ENCODE measurements at places on chromosomes 12 and 14.

DNA sequence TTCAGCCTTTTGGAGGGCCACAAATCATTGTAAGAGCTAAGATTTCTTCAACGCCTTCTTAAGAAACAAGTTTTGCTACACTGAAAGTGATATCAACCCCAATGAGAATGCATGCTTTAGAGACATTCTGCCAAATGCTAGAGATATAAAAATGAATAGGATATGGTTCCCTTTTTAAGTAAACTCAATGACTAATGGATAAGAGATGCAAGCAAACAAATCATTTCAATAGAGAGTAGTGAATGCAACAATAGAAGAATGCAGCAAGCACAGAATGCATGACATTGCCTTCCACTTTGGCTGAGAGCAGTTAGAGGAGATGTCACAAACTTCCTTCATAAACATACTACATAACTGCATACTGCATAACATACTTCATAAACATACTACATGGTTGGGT lies 116.4 kb downstream of the PDZRN4 start:
- DNase-seq = no peak

DNA sequence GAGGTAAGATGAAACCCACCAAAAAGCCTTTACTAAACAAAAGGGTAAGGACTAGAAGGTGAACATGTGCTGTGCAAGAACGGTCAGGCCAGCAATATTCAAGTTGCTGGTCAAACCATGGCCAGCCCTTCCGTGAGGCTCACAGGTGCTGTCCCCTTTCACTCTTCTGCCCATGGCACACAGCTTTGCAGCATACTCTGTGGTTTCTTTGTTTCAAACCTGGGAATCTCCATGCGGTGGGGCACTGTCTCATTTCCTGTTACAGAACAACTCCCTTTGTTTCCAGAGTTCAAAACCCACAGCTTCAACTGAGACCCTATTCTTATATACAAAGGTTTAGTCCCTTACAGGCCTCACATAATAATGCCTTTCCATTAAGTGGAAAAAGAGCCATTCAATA lies 1.7 kb upstream of the OVCH1 start:
- no peak for DNase-seq

DNA sequence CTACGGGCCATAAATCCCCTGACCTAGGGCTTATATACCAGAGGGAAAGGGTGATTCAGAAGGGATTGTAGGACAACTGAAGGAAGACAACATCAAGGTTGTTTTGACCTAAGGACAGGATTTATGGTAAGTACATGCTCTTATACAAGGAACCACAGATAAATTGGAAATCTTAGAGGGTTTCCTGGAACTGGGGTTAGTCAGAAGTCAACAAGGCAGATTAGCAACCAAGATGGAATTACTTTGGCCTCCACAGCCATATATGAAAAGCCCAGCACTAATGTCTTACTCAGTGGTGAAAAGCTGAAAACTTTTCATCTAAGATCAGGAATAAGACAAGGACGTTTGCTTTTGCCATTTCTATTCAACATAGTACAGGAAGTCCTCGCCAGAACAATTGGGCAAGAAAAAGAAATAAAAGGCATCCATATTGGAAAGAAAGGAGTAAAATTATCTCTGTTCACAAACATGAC lies 5.4 kb downstream of the TMBIM4 start:
- DNase-seq = no peak

DNA sequence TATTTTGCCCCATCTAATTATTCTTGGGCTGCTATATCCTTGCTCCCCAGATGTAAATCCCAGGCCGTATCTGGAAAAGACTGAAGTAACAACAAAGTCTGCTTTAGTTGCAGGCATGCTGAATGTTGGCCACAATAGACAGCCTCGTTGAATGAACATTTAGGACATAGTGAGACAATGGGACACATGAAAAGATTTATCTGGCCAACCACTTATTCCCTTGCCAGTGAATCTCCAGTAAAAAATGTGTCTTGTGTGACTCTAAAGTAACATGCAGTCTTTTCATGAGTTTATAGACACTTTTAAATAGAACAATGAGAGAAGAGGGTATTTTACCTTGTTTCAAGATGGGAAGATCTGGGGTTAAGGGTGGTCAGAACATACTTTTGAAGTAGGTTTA lies 60.2 kb upstream of the STXBP6 start:
- no peak for DNase-seq

DNA sequence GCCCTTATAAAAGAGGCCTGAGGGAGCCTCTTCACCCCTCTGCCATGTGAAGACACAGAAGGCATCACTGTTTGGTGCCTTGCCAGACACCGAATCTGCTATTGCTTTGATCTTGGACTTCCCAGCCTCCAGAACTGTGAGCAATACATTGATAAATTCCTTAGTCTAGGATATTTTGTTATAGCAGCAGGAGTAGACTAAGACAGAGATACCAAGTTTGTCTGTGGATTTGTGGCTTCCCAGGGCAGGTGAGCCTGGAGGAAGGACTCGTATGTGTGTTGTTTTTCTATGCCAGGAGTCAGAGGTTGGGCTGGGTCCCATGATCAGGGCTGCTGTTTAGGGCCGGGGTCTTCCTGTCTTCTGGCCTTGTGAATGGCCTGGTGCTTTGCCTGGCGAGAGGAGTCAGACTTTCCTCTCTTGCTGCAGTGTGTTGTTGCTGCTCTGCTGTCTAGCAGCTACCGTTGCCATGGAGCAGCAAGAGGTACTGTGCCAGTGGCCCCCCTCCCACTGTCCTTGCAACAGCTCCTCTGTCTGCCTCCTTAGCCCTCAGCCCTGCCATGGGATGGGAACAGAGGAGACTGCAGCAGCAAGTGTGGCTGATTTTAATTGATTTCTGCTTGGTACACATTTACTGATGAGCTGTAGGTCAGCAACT lies 111.2 kb downstream of the CHST11 start:
- DNase-seq = peak; percentile 20

- DNase-seq = no peak
Measured at GRCh38 chr12:84862186-84862585, 50.4 kb downstream of the SLC6A15 start.

GRCh38 chr12:104964167-104964855 lies 6.2 kb upstream of the SLC41A2 start:
- no peak for DNase-seq

DNA sequence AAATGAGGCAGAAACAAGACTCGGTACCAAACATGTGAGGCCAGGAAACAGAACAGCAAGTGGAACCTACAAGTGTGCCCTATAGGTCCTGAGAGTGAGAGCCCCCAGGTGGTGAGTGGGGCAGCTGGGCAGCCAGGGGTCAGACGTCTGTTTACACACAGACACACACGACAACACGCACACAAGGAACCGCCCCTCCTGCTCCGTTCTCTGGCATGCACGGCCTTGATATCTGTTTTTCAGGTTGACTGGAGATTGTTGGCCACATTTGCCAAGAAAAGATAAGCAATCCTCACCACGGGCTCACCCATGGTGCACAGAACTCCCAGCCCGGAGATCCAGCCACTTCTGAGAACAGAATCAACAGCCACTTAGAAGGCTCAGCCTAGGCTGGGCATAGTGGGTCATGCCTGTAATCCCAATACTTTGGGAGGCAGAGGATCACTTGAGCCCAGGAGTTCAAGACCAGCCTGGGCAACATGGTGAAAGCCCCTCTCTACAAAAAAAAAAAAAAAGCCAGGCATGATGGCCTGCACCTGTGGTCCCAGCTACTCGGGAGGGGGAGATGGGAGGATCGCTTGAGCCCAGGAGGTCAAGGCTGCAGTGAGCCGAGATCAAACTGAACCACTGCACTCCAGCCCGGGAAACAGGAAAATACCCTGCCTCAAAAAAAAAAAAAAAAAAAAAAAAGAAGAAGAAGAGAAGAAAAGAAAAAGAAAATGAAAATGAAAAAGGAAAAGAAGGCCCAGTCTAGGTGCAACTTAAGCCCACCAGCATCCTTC lies 19.4 kb upstream of the EIF5 start:
- no peak for DNase-seq

DNA sequence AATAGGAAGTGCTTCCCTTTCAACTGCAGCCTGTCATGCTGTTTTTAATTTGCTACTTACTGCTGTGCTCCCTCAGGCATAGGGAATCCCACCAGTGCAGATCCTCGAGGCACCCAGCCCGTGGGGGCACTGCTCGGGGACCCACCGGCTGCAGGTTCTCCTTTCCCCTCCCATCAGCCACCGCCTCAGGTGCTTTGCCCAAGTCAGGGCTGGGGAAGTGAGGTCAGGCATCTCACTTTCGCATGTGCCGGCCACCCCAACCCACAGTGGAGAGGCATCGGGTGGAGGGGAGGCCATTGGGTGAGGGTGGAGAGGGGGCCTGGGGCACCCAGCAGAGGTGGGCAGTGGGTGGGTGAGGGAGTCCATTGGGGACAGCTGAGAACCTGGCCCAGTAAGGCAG lies 41.9 kb upstream of the MAX start:
- DNase-seq = no peak

- DNase-seq = no peak
Measured at GRCh38 chr12:38711054-38711453, 194.3 kb downstream of the CPNE8 start.

DNA sequence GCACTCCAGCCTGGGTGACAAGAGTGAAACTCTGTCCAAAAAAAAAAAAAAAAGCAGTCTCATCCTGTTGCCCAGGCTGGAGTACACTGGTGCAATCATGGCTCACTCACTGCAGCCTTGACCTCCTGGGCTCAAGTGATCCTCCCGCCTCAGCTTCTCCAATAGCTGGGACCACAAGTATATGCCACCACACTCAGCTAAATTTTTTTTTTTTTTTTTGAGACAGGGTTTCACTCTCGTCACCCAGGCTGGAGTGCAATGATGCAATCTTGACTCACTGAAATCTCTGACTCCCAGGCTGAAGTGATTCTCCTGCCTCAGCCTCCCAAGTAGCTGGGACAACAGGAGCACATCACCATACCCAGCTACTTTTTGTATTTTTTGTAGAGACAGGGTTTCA lies 5.2 kb upstream of the CNPY2 start:
- DNase-seq = no peak

GRCh38 chr14:67469954-67470353 lies 18.6 kb downstream of the TMEM229B start:
- DNase-seq = no peak

GRCh38 chr14:56333359-56334292 lies 215.4 kb downstream of the PELI2 start:
- no peak for DNase-seq

DNA sequence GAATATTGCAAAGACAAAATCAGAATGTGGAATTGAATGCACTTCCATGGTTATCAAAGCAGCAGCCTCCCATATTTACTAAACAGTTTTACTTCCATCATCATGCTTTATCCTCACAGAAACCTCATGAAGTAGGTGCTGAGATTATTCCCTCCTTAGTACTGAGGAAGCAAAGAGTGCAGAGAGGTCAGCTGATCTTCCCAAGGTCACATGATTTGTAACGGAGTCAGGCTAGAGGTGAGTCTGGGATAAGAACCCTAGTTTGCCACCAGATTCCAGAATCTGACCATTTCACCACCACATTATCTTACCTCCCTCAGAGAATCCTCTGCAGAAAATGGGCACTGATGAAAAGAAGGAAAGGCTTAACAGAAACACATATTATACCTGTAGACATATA lies 102.0 kb downstream of the LGR5 start:
- no peak for DNase-seq

GRCh38 chr14:69985463-69985862 lies 106.2 kb downstream of the SMOC1 start:
- DNase-seq = no peak

- DNase-seq = no peak
Measured at GRCh38 chr12:43332977-43333640, 218.9 kb downstream of the ADAMTS20 start.

DNA sequence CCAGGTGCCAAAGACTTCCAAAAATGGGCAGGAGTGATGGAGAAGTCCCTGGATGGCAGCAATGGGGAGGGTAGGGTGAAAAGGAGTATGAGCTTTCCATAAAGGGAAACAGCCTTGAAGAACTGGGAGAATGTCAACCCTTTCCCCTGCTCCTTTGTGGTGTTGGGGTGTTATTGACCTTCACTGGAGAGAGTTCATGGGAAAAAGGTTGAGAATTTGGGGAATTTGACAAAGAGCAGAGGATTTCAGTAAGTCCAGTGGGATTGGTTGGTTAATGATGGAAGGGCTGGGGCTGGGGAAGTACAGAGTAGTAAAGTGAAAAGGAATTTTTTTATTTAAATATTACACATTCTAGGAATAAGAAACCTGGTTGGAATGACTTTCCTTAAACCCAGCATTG lies 116.6 kb downstream of the ERC1 start:
- DNase-seq = no peak

GRCh38 chr14:65170768-65171507 lies 68.6 kb upstream of the MAX start:
- DNase-seq = peak; percentile 80

DNA sequence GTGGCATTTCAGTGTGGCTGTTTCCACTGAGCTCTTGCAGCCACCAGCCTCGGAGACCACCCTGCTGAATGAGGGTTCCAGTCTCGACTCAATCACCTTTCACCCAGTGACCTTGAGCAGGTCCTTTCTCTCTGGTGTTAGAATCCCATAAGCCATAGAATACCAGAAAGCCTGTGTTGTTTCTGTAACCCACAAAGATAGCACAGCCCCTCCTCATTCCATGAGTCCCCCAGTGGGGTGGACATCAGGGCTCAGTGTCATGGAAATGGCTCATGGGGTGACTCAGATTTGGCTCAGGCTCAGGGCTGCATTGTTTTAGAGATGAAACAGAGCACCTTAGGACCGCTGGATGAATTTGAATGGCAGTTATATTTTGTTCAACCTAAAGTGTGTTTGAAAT lies 171.5 kb downstream of the PTPN11 start:
- DNase-seq = no peak

GRCh38 chr12:509500-509899 lies 49.8 kb downstream of the B4GALNT3 start:
- DNase-seq = no peak

GRCh38 chr12:96241431-96241830 lies 47.3 kb downstream of the ELK3 start:
- DNase-seq = no peak

- no peak for DNase-seq
Measured at GRCh38 chr12:104360157-104360556, 56.6 kb downstream of the EID3 start.

DNA sequence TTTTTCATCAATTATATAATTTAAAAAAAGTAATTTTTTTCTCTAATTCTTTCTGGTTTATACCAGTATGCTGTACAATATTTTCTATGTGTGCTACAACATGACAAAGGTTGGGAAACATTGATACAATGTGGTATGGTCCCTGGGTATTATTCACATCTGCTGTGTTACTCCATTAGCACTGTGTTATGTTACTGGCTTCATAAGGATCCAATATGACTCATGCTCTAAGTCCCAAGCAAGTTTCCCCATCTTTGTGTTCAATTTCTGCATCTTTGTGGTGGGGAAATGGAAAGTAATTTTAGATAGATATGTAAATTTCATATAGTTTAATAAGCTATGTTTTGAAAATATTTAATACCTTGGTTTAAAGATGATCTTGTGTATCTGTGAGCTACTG lies 35.8 kb downstream of the FBXO33 start:
- DNase-seq = no peak

- no peak for DNase-seq
Measured at GRCh38 chr14:54338696-54339317, 58.0 kb upstream of the CDKN3 start.

DNA sequence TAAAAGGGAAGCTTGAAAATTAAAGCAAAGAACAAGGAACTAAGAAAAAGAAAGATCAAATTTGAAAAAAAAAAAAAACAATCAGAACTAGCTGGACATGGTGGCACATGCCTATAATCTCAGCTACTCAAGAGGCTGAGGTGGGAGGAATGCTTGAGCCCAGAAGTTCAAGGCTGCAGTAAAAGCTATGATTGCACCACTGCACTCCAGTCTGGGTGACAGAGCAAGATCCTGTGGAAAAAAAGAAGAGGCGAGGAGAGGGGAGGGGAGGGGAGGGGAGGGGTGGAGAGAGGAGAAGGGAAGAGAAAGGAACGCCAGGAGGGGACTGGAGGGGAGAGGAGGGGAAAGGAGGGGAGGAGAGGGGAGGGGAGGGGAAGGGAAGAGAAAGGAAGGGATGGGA lies 43.0 kb downstream of the EEA1 start:
- no peak for DNase-seq

Data from globus pallidus (tissue), 1 donor.